ENCODE measurements at places on chromosomes 7 and 10.

DNA sequence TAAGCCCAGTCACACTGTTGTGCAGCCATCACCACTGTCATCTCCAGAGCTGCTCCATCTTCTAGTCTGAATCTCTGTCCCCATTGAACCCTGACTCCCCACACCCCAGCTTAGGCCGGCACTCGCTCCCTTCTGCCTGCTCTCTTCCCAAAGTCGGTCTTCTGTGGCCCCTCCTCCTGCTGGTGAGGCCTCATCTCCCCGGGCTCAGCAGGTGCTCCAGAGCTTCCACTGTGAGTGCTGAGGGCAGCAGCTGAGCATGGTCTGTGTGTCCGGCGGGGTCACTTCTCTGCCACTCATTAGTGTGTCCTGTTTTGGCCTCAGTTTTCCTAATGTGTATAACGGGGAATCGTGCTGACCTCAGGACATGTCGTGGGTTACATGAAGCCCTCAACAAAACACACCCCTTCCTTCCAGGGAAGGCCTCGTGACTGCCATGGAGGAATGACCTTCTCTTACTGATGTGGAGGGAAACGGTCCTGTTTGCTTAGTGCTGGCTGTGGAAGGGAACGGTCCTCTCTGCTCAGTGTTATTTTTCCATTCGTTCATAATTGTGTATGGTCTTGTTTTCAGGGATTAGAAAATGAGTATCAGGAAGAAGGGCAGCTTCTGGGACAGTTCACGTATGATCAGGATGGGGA is 4.3 kb upstream of the GET4 start:
- DNase-seq: no peak

GRCh38 chr7:21146642-21147423 is 281.1 kb upstream of the SP4 start:
- DNase-seq: no peak

- DNase-seq: no peak
Measured at GRCh38 chr10:15640536-15641085, 79.1 kb downstream of the ITGA8 start.

DNA sequence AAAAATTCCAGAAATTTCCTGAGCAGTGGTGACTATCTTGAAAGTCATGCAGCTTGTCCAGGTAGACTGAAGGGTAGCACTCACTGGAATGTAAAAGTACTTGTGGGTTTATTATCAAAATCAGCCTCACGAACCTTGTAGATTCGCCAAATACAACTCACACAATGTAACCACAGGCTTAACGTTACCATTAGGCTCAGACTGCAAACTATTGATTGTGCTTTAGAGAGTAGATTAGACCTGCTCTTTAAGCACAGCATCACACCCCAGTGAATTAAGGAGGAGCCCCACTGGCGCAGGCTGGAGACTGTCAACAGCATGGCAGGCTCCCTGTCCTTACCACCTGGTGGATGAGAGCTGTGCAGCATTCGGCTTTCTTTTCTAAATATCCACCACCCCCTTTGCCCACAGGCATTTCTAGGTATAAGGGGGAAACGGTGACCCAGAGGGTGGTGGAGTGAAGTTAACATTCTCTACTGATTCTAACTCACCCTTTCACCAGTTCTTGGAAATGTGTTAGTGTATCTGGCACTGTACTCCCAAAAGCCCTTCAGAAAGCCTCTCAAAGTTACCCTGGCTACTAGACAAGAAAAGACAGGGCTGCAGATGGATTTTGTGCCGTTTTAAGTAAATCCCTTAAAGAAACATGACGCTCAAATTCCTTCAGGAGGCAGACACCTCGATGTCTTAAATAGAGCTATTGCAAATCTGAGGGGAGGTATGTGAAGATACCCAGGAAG is 56.6 kb downstream of the GSDME start:
- no peak for DNase-seq

GRCh38 chr7:103622274-103622673 is 176.3 kb upstream of the SLC26A5 start:
- no peak for DNase-seq

- DNase-seq: no peak
Measured at GRCh38 chr10:34102237-34102673, 712.8 kb downstream of the PARD3 start.

GRCh38 chr7:36091874-36092176 is 61.2 kb upstream of the EEPD1 start:
- no peak for DNase-seq

DNA sequence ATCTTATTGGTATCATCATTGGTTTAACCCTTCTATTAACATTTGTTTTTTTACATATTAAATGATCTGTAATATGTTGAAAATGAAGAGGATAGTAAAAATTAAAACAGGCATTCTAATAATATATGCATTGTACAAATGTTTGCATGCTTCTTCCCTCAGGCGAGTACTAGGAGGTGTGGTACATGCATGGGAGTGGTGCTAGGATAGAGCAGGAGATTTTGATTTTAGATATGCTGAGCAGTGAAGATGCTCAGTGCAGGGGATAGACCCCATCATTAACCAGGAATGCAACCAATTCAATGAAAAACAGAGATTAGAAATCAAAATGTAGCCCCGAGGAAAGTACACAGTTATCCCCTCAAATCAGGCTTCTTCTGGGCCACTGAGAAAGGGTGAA is 916.4 kb downstream of the LRMDA start:
- no peak for DNase-seq

DNA sequence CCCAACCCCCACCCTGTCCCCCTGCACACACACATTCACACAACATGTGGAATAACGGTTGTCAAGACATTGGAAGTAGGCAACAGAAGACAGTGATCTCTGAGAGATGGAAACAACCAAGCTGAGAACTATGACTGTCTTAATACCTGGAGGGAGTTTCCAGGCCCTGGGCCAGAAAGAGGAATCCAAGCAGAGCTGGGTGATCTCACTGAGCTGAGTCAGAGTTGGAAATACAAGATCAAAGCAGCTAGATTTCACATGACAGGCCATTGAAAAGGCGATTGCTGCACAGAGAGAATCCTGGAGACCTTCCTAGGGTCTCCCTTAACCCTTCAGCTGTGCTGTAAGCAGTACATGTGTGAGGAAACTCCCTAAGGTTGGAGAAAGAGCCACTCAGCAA is 165.8 kb upstream of the PRSS1 start:
- peak; percentile 23 for DNase-seq

DNA sequence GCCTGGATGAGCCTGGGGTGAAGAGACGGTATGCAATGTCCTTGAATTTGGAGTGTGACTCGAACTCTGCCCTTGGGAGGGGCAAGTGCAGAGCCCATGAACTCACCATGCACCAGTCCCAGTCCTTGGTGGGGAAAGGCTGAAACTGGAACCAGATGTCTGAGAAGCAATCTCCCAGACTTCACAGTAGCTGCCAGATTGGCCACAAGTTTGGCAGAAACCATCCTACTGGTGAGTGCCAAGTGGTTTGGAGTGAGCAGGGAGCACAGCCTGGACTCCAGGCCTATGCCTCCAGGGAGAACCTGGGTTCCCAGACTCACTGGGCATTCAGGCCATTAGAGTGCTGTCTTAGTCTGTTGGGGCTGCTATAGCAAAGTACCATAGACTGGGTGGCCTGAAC is 99.6 kb upstream of the LYZL1 start:
- no peak for DNase-seq

DNA sequence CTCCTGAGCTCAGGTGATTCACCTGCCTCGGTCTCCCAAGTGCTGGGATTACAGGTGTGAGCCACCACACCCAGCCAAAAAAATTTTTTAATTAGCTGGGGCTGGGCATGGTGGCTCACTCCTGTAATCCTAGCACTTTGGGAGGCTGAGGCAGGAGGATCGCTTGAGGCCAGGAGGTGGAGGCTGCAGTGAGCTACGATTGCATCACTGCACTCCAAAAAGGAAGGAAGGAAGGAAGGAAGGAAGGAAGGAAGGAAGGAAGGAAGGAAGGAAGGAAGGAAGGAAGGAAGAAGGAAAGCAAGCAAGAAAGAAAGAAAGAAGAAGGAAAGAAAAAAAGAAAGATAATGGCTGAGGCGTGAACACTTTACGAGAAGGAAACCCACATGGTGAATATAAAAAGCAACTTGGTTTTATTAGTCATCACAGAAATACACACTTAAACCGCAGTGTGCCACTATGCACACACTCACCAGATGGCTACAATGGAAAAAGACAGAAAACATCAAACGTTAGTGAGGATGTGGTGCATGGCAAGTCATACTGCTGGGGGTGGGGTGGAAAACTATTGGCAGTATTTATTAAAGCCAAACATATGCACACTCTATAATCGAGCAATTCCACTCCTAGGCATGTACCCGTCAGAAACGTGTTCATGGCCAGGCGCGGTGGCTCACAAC is 4.4 kb upstream of the CCL26 start:
- DNase-seq: no peak

GRCh38 chr10:17528306-17528862 is 74.0 kb upstream of the ST8SIA6 start:
- no peak for DNase-seq

DNA sequence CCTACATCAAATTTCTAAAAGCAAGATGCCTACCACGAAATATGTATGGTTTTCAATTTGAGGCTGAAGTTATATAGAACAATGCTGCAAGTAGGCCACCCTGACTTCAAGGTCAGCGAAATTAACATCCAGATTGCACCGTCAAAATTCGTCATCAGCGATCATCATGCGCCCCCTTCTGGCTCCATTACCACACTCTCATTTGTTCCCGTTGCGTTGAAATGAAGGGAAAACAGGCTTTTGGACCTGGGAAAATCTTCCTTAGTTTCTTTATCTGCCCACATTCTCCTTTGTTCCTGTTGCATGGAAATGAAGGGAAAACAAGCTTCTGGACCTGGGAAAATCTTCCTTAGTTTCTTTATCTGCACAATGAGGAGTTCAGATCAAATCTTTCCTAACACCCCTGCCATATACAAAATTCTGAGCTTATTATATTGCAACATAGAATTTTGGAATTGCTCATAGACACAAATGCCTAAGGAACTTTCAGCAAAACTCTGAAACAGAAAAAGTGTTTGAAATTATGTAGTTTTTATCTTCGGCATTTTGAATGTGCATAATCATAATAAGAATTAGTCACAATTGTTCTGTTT is 98.2 kb upstream of the PRKCQ start:
- DNase-seq: peak; percentile 40

- DNase-seq: no peak
Measured at GRCh38 chr7:114102996-114103395, 184.2 kb upstream of the PPP1R3A start.

GRCh38 chr7:143391462-143392404 is 10.6 kb downstream of the ZYX start:
- DNase-seq: no peak
